ENCODE measurements at places on chromosomes 13 and 19.

GRCh38 chr13:98877936-98878335, 99.9 kb downstream of the DOCK9 start:
- no peak for DNase-seq

- no peak for DNase-seq
Measured at GRCh38 chr13:30666113-30666512, 48.4 kb downstream of the USPL1 start.

DNA sequence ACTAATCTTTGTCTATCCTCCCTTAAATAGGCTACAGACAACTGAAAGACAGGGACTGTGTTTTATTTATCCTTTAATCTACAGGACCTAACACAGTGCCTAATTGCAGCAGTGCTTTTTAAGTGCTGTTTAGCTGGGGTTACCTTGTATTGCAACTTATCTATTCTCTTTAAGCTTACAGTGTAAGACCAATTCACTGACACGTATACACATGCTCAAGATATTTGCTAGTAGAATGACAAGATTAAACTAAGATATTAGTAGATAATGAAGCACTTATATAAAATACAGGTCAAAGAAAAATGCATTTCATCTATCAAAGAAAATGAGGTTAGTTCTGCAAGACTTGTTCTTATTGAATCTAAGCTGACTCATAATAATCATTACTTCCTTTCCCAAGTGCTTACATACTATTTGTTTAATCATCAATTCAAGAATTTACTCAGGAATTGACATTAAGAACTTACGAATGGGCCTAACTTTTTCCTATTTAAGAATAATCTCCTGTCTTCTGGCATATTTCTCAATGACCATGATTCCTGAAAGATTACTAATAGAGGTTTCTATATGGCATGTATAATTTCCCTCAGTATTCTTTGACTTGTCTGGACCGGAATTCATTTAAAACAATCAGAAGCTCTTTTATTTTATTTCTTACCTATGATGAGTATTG, 75.8 kb upstream of the MAB21L1 start:
- DNase-seq: no peak

- DNase-seq: no peak
Measured at GRCh38 chr13:80413611-80414010, 72.7 kb upstream of the SPRY2 start.
